ENCODE measurements at places on chromosomes 11 and 22. TPM values are rescaled to one million over a fixed set of nuclear protein-coding genes. Genes with fewer than 3 reads are reported as not detected.
A peak's percentile ranks its signal among the peaks of the same experiment; 100 is the strongest.

The SLC5A4 gene
- 1.4 TPM for total RNA-seq

The NLRP14 gene
- not detected for total RNA-seq

The SLC22A6 gene
- total RNA-seq = not detected

The SLC22A9 gene
- total RNA-seq = not detected

The IFT27 gene
- 30.2 TPM for total RNA-seq

The IRAG1 gene
- total RNA-seq = 12.9 TPM

The BRSK2 gene
- 0.62 TPM for total RNA-seq

The CD248 gene
- total RNA-seq = 28.7 TPM

The H19 gene
- 87.6 TPM for total RNA-seq

The ZNF408 gene
- 8.6 TPM for total RNA-seq

- no peaks in the 10 kb centered on the region for H3K36me3 ChIP-seq
- peaks cover 26% of the 10 kb centered on the region for H3K4me1 ChIP-seq
- H3K27ac ChIP-seq = no peak overlapping the region
- no peak overlapping the region for H3K4me3 ChIP-seq
- no peak for DNase-seq
Measured at GRCh38 chr22:18148293-18148965, 1.5 kb upstream of the USP18 start.

DNA sequence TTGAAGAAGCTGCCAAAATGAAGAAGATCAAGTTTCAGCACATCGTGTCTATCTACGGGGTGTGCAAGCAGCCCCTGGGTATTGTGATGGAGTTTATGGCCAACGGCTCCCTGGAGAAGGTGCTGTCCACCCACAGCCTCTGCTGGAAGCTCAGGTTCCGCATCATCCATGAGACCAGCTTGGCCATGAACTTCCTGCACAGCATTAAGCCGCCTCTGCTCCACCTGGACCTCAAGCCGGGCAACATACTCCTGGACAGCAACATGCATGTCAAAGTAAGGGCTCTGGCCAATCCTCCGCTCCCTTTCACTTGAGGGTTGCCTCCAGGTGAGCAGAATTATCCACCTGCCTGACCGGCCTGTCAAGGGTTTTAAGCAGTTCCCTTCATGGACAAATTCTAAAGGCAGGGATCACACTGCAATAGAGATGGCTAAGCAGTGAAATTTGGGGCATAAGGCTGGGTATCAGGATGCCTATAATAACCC, 6.0 kb downstream of the ANKK1 start:
- H3K4me1 ChIP-seq = no peaks in the 10 kb centered on the region
- DNase-seq = no peak
- H3K4me3 ChIP-seq = no peak overlapping the region
- no peaks in the 10 kb centered on the region for H3K36me3 ChIP-seq
- peaks cover 7% of the 10 kb centered on the region for H3K27me3 ChIP-seq

- no peaks in the 10 kb centered on the region for H3K36me3 ChIP-seq
- no peak overlapping the region for H3K27ac ChIP-seq
- H3K4me1 ChIP-seq = peaks cover 40% of the 10 kb centered on the region
- no peak overlapping the region for H3K4me3 ChIP-seq
Measured at GRCh38 chr22:41917903-41918791, 3.3 kb upstream of the SHISA8 start.

DNA sequence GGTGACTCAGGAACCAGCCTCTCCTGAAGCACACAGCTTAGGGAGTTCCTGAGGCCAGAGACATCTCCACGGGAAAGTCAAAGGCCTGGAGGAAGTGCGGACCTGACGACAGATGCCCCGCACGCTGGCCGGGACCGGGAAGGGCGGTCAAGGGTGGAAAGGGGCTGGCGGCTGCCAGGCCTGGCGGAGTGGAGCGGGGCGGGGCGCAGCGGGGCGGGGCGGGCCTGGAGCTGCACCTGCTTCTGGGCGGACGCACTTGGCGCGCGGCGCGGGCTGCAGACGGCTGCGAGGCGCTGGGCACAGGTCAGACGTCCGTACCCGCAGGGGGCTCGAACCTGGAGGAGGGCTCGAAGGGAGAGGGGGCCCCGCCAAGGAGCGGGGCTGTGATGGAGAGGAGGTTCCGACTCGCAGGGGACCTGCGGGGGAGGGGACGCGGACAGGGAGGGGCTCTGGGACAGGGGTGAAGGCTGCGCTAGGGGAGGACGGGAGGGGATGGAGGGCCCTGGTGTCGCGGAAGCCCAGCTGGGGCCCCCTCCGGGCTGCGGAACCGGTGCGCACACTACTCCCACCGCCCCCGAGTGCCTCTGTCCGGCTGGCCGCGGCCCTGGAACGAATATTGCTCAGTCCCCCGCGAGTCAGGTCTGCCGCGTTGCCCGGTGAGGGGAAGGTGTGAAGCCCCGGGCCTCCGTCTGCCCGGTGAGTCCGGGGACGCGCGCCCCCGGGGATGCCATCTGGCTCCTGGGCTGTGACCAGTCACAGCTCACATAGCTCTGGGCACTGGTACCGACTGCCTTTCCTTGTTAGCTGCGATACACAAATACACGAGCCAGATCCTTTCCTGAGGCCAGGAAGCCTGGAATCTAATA, at the start of gene TMEM45B:
TMEM45B (plus strand) TSS at position 253 of the 866 bp plus-strand sequence. CDS start 36,635 bp downstream, outside the sequence.
- H3K36me3 ChIP-seq = no peaks in the 10 kb centered on the region
- no peaks in the 10 kb centered on the region for H3K4me1 ChIP-seq
- H3K4me3 ChIP-seq = peak within 1 kb of the TSS; percentile 50
- no peak within 1 kb of the TSS for H3K27ac ChIP-seq

DNA sequence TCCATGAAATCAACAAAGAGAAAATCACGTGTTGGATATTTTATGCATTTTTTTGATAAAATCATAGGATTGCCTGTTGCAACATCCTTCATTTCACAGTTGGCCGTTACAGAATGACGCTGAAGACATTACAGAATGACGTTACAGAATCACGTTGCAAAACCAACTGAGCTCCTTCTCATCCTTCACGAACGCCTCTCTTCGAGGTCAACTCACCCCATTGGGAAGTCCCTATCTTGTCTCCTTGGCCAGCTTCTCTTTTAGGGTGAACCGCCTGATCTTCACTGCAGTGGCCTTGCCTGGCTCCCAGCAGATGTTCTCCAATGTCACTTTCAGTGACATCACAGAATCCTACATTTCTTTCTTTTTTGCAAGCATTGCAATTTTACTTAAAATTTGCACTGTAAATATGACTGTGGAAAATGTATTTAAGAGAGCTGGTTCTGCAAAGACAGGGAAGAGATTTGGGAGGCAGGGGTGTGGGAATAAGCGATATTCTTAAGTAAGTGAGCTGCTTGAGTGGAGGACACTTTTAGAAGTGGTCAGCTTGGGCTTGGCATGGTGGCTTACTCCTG, 5.1 kb downstream of the KRTAP5-7 start:
- H3K27ac ChIP-seq = no peak overlapping the region
- no peak overlapping the region for H3K4me3 ChIP-seq

GRCh38 chr11:69863544-69864200, 44.5 kb upstream of the FGF3 start:
- H3K4me3 ChIP-seq = no peak overlapping the region
- H3K4me1 ChIP-seq = no peaks in the 10 kb centered on the region
- peaks cover 46% of the 10 kb centered on the region for H3K27me3 ChIP-seq
- no peaks in the 10 kb centered on the region for H3K36me3 ChIP-seq
- no peak overlapping the region for H3K27ac ChIP-seq

DNA sequence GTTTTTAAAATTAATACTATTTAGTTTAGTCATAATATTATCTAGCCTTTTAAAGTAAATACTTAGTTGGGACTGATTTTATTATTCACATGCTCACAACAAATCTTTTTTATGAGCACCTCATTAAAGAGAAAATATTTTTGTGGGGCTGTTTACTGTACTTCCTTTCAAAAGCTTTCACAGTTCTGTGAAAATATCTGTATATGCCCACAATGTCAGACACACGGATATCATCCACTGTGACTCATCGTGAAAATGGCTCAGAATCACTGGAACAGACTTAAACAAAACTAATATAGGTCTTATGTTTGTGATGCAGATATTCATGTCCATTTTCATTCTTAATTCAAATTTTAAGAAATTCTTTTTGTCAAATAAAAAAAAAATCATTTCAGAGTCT, 305.2 kb downstream of the RAB38 start:
- DNase-seq = no peak
- H3K27me3 ChIP-seq = no peaks in the 10 kb centered on the region
- H3K4me3 ChIP-seq = no peak overlapping the region

GRCh38 chr11:66950112-66950535, 8.1 kb downstream of the PC start:
- no peak for DNase-seq
- H3K36me3 ChIP-seq = no peaks in the 10 kb centered on the region
- H3K27ac ChIP-seq = no peak overlapping the region

DNA sequence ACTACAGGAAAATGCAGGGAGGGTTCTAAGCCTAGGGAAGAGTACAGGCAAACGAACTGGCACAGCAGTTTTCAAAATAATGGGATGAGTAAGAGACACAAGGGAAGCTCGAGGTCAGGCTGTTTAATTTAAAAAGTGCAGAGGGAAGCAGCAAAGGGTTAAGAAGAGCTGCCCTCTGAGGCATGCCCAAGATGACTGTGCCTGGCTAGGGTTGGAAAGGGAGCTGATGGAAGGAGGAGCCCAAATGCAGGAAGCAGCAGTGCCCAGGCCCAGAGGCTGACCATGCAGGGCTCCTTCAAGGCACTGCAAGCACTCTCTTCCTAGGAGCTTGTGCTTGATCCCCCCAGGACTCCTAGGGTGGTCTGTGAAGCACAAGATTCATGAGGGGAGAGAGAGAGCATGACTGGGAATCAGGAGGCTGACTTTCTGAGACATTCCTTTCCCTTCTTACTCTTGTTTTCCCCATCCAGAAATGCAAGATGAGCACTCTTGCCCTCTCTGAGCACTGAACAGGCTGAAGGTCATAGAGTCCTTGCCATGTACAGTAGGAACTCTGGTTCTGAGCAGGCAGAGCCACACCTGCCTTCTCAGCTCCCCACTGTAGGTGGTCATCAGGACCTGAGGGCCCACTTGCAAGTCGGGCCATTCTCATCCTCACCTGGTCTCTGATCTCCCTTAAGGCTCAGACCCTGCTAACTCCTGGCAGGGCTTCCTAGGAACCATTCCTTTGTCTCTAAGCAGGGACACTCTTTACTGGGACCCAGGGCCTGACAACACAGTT, 46.7 kb upstream of the DRD2 start:
- DNase-seq = no peak
- H3K27me3 ChIP-seq = peaks cover 9% of the 10 kb centered on the region
- H3K4me1 ChIP-seq = no peaks in the 10 kb centered on the region
- no peak overlapping the region for H3K27ac ChIP-seq

DNA sequence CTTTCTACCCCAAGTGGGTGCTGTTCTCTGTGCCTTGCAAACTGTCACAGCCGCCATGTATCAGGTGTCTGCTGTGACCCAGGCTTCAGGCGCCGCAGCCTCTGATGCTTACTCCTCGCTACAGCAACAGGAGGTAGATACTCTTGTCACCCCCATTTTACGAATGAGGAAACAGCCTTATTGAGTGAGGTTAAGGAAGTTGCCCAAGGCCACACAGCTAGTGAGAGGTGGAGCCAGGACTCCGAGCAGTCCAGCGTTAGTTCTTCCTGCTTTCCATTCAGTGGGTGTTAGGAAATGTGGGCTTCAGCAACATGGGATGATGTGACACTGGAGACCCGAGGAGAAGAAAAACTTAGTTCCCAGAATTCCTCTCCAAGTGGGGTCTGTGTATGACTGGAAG, 14.3 kb downstream of the RNF215 start:
- no peaks in the 10 kb centered on the region for H3K36me3 ChIP-seq
- H3K27ac ChIP-seq = no peak overlapping the region
- no peaks in the 10 kb centered on the region for H3K27me3 ChIP-seq
- no peaks in the 10 kb centered on the region for H3K4me1 ChIP-seq
- H3K4me3 ChIP-seq = no peak overlapping the region

- DNase-seq = no peak
- H3K27me3 ChIP-seq = no peaks in the 10 kb centered on the region
- peaks cover 60% of the 10 kb centered on the region for H3K4me1 ChIP-seq
- peak overlapping the region; percentile 83 for H3K4me3 ChIP-seq
- H3K36me3 ChIP-seq = peaks cover 3% of the 10 kb centered on the region
Measured at GRCh38 chr22:50473088-50473487, 1.7 kb downstream of the SBF1 start.

DNA sequence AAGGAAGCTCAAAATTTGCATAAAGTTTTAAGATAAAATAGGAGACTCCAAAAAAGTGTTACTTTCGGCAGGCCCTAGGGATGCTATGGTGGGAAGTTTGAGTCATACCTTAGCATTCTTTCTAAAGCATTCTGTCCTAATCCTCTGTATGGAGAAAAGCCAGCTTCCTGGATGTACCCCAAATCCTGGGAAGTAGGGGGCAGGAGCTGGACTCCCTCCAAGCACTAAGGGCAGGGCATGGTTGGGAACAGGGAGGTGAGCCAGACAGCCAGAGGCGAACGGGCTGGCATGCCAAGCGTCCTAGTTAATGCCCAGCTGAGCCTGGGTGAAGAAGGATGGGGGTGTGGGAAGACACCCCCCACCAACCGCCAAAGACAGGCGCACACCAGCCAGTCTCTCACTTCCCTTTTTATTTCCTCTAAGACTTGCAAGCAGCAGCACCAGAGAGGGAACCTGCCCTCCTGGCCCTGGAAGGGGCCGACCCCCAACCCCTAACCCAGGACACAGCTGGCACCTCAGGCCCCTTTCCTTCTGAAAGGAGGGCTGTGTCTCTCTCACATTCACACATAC, 23.9 kb downstream of the RTN4RL2 start:
- peaks cover 17% of the 10 kb centered on the region for H3K4me1 ChIP-seq
- peaks cover 37% of the 10 kb centered on the region for H3K36me3 ChIP-seq
- peaks cover 17% of the 10 kb centered on the region for H3K27me3 ChIP-seq
- no peak overlapping the region for H3K4me3 ChIP-seq
- H3K27ac ChIP-seq = no peak overlapping the region
- DNase-seq = no peak

- H3K27me3 ChIP-seq = no peaks in the 10 kb centered on the region
- no peaks in the 10 kb centered on the region for H3K4me1 ChIP-seq
- DNase-seq = no peak
- H3K36me3 ChIP-seq = no peaks in the 10 kb centered on the region
- no peak overlapping the region for H3K4me3 ChIP-seq
Measured at GRCh38 chr11:104588970-104589369, 309.3 kb downstream of the CASP12 start.

GRCh38 chr11:107017433-107018218, 650 bp downstream of the GUCY1A2 start:
- H3K4me1 ChIP-seq = peaks cover 11% of the 10 kb centered on the region
- H3K27me3 ChIP-seq = peaks cover 37% of the 10 kb centered on the region
- H3K4me3 ChIP-seq = peak overlapping the region; percentile 44
- DNase-seq = peak; percentile 45

DNA sequence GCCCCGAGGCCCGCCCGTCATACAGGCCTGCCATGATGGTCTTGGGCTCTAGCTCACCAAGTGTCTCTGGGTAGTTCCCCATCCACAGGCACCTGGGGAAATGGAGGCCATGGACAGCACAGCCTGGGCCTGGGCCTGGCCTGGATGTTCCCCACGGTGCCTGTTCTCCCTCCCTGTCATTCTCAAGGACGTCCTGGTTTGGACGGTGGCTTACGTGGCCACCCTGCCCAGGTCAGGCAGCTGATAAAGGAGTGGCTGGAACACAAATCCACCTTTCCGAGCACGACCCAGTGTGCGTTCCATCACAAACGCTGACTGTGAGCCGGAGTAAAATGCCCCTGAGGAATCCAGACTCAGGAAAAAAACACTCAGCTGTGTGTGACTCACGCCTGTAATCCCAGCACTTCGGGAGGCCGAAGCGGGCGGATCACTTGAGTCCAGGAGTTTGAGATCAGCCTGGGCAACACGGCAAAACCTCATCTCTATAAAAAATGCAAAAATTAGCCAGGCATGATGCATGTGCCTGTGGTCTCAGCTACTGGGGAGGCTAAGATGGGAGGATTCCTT, 41.2 kb upstream of the TESMIN start:
- no peak overlapping the region for H3K4me3 ChIP-seq
- no peak for DNase-seq
- H3K4me1 ChIP-seq = no peaks in the 10 kb centered on the region
- no peak overlapping the region for H3K27ac ChIP-seq
